ENCODE measurements at places on chromosomes 5 and 9.

GRCh38 chr9:126986506-126986951, 71.9 kb downstream of the RALGPS1 start:
- DNase-seq = no peak

DNA sequence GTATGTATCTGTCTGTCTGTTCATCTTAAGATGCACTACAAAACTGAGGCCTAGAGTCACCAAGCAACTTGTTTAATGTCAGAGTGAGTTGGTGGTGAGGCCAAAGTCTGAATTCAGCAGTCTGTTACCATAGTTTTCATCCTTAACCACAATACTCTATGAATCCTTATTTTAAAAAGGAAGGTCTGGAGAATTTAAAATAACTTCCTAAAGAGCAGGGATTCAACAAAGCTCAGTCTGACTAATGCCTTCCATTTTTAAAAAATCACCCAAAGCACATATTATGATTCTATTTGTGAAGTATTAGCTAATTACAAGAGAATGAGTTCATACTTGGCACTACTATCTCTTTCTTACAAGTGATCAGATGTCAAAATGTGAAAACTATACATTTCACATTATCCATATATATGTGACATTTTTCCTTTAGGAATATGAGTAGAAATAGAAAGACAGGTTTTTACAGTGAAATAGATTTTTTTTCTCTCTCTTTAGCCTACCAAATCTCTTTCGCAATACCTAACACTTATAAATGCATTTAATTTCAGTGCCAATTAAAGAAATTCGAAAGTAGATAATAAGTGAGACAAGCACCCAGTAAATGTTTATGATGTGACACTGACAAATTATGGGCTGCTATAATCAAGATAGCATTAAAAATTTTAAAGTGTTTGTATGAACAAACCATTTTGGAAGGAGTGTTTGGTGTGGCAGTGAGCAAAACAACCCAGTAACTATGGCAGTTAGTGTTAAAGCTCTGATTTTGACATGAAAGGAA, 102.3 kb upstream of the CDKN2B start:
- DNase-seq = no peak

DNA sequence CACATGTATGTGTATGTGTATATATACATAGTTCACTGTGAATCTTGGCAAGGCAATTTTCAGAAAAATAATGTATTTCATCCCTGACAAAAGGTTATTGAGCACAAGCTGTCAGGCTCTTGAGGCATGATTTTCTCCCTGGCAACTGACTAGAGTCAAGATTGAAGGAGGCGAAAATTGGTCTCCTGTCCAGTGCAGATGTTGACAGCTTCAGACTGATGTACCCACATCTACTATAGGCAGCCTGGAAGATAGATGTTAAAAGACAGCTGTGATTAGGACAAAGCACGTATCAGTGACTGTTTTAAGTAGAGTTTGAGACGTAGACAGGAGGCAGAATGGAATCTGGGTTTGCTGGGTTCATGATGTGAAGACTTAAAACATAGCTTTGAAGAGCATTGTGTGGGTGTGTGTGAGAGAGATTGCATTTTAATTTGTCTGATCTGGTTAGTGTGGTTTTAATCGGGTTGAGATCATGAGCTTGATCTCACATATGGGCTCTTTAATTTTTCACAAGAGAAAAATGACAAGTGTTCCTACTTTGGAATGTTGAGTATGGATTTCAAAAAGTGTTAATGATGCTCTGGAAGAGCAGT, 39.1 kb downstream of the CTNNA1 start:
- DNase-seq = no peak

GRCh38 chr5:154647114-154647760, 107.9 kb upstream of the LARP1 start:
- peak; percentile 74 for DNase-seq

- DNase-seq = no peak
Observed at GRCh38 chr5:53490747-53491146, 10.3 kb downstream of the FST start.

GRCh38 chr5:146540414-146540813, 24.4 kb upstream of the GPR151 start:
- DNase-seq = no peak

DNA sequence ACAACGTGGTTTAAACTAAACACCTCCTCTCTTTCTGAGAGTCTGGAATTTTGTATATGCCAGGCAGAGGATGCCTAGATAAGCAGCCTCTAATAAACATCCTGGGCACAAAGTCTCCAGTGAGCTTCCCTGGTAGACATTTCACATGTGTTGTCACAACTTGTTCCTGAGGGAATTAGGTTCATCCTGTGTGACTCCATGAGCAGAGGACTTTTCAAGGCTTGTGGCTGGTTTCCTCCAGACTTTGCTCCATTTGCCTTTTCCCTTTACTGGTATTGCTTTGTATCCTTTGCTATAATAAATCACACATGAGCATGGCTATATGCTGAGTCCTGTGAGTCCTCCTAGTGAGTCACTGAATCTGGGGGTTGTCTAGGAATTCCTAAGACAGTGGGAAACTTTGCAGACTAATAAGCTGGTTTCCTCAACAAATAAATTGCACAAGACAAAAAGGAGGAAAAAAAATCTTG, 77.4 kb downstream of the NR2F1-AS1 start:
- DNase-seq = no peak

DNA sequence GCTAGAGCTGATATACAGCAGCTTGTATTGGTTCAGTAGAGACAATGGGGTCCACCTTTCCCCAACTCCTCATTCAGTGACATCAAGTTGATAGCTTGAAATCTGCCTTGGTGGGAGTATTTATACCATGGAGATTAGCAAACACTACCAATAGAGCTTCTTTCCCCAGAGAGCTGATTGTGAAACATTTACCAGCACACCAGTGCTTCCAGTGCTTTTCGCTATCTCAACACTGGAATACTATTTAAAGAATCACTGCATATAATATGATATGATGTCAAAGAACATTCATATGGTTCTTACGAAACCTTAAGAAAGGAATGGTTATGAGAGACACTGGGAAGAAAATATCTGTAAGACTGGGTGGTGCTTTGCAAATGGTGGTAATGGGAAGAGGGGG, 21.8 kb upstream of the RNF145 start:
- no peak for DNase-seq

- no peak for DNase-seq
Observed at GRCh38 chr5:5188376-5189050, 48.4 kb downstream of the ADAMTS16 start.

DNA sequence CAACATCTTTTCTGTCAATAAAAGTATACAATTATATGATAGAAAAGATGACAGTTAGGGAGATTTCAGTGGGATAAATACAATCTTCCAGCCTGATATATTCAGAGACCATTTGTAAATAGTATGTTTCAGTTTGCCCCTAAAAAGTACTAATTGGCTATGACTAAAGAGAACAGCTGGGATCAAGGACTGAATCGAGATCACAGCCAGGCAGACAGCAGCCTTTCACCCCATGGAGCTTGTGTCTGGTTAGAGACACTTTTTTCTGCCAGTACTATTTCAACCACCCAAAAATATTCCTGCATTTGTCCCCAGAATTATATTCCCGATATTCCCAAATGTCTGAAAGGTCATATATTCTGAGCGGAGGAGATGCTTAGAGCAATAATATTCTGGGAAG, 577.3 kb upstream of the TLE4 start:
- no peak for DNase-seq

- DNase-seq = no peak
Observed at GRCh38 chr9:13034694-13035002, 244.8 kb downstream of the MPDZ start.

DNA sequence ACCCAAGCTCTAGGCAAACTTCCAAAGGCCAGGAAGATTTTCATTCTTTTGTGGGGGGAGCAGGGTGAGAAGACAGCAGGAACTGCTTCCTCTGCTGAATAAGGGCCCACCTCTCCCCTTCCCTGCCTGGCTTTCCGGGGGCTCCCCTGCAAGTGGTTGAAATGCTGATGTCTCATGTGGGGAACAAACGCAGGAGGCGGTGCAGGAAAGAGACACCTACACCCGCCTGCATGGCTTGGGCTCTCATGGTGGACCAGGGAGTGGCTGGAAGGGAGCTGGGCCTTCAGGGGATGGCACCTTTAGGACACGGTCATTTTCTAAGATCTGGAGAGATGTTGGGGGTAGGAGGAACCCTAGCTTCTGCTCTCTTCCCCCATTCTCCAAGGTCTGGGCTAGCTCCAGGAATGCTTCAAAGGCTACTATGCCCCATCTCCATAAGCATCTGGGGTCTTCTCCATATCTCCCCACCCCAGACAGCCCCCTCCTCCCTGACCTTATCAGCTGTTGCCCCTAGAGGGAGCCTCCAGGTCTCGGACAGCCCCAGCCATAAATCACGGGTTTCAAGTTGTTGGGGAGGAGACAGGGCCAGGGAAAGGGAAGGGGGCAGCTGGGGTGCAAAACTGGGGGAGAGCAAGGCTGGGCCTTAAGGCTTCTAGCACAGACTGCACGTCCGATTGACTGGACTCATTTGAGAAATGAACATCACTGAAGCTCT, 76.6 kb downstream of the PSD2 start:
- DNase-seq = peak; percentile 33

- no peak for DNase-seq
Observed at GRCh38 chr9:69427286-69427685, 102.3 kb downstream of the ENTREP1 start.

GRCh38 chr5:77770293-77771005, 5.7 kb downstream of the TBCA start:
- DNase-seq = no peak

GRCh38 chr9:38332625-38333024, 59.9 kb upstream of the ALDH1B1 start:
- no peak for DNase-seq

DNA sequence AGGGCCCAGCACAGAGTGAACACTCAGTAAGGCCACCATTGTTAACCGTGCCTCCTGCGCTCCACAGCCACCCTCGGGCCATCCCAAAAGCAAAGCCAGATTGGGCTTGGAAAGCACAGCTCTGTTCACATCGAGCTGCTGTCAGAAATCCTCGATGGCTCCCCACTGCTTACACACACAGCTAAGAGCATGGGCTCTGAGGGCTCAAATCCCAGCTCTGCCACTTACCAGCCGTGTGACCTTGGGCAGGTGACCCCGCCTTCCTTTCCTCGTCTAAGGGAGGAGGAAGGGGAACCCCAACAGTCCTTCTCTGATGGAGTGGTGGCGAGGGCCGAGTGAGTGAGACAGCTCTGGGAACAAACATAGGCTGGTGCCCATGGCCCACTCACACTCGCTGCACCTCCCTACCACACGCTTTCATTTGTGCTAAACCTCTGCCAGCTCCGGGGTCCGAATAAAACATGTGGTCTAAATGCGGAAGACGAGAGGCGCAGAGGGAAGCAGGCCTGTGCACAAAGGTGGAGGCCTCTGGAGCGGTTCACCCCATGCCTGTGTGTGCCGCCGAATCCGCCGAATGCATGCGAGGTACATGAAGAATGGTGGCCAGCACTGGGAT, 139.3 kb downstream of the PAX5 start:
- DNase-seq = no peak

- no peak for DNase-seq
Observed at GRCh38 chr5:113068559-113068958, 92.0 kb downstream of the DCP2 start.

- DNase-seq = no peak
Observed at GRCh38 chr9:73497796-73498195, 346.1 kb downstream of the ANXA1 start.

GRCh38 chr5:171795381-171795780, 9.8 kb downstream of the SMIM23 start:
- DNase-seq = no peak

GRCh38 chr5:14627270-14627669, 37.2 kb upstream of the OTULIN start:
- DNase-seq = no peak

DNA sequence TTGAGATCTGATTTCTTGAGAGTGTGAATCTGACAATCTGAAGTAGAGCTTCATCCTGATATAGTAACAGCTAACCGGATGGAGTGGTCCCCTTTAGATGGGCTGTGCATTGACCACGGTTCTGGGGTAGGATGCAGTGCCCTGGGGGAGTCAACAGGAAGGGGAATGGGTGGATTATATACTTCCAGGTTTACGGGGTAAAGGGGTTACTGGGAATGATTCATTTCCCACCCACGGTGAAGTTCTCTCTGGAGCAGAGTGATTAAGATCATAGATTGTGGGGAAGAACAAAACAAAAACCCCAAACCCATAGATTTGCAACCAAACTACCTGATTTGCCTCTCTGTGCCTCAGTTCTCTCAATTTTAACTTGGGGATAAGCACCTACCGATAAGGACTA, 1.5 kb upstream of the B4GALT7 start:
- no peak for DNase-seq

GRCh38 chr5:14212838-14213237, 69.7 kb downstream of the TRIO start:
- no peak for DNase-seq

GRCh38 chr5:31247381-31247780, 53.9 kb downstream of the CDH6 start:
- DNase-seq = no peak

GRCh38 chr9:34158362-34158869, 20.4 kb upstream of the UBAP1 start:
- DNase-seq = peak; percentile 73

DNA sequence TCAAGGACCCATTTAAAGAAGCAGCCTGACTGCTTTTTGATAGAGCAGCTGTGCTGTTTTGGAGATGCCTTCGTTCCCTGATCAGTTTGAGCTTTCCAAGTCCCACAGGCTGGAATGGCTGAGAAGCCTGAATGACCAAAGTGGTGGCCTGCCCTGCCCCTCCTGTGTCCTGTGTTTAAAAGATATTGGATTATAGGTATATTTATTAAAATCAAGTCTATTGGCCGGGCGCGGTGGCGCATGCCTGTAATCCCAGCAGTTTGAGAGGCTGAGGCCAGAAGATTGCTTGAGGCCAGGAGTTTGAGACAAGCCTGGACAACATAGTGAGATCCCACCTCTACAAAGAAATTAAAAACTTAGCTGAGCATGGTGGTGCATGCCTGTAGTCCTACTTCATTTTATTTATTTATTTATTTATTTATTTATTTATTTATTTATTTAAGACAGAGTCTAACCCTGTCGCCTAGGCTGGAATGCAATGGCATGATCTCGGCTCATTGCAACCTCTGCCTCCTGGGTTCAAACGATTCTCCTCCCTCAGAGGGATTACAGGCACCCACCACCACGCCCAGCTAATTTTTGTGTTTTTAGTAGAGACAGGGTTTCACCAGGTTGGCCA, 87.7 kb downstream of the CACNA1B start:
- no peak for DNase-seq

- DNase-seq = no peak
Observed at GRCh38 chr5:56319526-56320181, 86.5 kb upstream of the ANKRD55 start.

DNA sequence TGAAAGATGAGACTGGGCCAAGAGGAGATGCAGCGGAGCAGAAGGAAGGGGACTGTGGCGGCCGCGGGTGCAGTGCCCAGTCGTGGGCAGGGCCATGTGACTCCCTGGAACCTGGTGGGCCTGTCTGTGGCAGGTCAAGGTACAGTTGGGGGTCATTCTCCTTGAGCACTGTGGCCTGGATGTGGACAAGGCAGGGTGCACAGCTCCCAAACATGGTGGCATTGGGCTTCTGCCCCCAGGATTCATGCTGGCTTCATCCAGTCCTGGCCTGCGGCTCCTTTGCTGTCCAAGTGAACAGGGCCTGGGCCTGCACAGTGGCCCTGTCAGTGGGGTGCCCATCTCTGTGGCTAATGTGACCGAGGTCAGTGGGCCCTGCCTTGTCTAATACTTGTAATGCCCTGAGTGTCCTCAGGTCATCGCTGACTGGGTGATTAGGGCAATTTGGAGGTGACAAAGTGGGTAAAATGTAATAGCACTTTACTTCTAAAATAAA, 39.9 kb downstream of the CEP72 start:
- no peak for DNase-seq

Measured in K562 (cell line).